ENCODE measurements at places on chromosomes 4 and X.
A peak's percentile ranks its signal among the peaks of the same experiment; 100 is the strongest.

GRCh38 chrX:100649550-100650356 is 5.8 kb downstream of the SRPX2 start:
- DNase-seq: no peak

GRCh38 chrX:68146054-68146453 is 287.2 kb downstream of the OPHN1 start:
- DNase-seq: peak; percentile 15

- DNase-seq: peak; percentile 76
Measured at GRCh38 chrX:2974961-2975360, 31.4 kb upstream of the ARSH start.

DNA sequence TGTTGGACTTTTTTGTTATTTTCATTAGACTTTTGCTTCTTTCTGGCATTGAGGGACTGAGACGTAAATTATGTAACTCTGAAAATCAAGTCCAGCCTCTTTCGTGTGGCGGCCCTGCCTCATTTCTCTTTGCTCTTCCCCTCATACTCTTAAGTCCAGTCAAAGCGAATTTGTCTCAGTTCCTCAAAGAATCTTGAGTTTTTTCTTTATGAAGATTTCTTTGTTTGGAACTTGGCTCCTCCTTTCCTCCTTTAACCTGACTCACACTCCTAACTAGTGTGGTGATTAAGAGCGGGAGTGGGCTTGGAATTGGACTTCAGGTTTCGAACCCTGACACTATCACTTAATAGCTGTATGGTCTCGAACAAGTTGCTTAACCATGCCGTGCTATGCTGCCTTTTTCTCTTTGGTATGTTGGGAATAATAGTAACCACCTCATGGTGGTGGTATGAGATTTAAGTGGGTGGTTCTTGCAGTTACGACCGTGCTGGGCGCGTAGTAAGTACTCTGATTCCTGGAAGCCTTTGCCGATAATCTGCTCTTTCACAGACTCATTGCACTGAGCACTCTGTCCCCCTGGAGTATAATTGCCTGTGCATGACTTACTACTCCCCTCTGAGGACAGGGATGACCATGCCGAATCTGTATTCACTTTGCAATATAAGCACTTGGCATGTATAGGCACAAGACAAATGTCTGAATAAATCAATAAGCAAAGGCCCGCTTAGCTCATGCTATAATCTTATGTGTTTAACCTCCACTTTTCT is 19.1 kb downstream of the FNIP2 start:
- no peak for DNase-seq

Measured in brain (organoid and tissue), 16 donors.